Stimulated activated naive CD4-positive, alpha-beta T cell (primary cell): ENCODE measurements at places on chromosomes 2 and 18.

DNA sequence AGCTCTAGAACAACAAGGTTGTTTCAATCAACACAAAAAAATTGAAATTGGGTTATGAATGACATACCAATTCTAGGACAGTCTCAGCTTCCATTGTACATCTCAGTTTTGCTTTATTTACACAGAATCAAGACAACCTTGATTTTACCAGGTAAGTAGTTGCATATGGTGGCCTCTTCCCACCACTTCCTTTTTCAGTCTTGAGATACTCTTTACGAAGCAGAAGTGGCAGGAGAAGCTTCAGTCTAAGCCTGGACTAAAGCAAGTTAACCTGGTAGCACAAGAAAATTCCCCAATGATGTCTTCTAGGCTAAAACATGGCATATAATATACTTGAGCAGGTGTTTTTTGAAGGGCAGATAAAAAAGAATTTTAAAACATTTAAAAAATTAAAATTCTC is 10.7 kb upstream of the FAM136A start:
- DNase-seq = no peak

DNA sequence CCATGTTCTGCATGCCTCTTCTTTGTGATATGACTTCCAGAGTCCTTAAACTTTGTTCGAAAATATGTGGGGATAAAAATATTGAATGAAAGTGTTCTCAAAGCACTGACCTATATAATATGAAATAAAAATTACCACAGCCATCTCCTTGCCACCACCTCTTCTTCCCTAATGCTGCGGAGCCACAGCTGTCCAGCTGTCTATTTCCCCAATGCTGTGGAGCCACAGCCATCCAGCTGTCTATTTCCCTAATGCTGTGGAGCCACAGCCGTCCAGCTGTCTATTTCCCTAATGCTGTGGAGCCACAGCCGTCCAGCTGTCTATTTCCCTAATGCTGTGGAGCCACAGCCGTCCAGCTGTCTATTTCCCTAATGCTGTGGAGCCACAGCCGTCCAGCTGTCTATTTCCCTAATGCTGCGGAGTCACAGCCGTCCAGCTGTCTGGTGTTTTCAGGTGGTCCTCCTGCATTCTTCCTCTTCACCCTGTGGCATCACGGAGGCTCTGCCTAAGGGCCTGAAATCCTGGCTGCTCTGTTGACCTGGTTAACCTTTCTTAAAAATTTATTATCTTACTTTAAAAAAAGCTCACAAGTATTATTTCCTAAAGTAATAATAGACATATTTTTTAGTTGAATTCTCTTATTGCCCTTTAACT is 266.1 kb upstream of the MEX3C start:
- no peak for DNase-seq

- no peak for DNase-seq
Measured at GRCh38 chr2:130393318-130393910, 37.6 kb downstream of the PTPN18 start.

DNA sequence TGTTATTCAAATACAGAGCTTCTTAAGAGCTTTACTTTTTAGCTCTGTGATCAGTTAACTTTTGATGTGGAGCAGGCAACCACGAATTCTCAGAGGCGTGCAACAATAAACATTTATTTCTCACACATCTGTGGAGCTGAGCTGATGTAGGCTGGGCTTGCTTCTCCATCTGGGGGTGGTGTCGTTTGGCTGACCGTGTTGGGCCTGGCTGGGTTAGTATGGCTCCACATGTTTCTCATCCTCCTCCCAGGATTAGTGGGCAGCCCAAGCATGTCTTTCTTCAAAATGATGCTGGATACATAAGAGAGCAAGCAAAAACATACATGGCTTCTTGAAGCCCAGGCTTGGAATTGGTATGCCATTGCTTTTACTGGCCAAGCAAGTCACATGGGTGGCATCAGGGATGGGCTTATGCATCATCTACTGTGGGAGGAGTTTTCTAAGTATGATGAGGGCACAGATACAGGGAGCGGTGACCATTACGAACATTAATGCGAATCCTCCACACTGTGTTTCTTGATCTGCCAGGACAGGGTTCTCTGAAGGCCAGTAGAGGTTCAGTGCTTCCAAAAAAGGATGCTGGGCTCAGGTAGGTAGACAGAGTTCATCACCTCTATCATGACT is 157.0 kb upstream of the TNP1 start:
- no peak for DNase-seq

- no peak for DNase-seq
Measured at GRCh38 chr2:37070931-37071330, 13.2 kb downstream of the HEATR5B start.

- no peak for DNase-seq
Measured at GRCh38 chr2:157839162-157839801, 36.8 kb downstream of the ACVR1 start.

DNA sequence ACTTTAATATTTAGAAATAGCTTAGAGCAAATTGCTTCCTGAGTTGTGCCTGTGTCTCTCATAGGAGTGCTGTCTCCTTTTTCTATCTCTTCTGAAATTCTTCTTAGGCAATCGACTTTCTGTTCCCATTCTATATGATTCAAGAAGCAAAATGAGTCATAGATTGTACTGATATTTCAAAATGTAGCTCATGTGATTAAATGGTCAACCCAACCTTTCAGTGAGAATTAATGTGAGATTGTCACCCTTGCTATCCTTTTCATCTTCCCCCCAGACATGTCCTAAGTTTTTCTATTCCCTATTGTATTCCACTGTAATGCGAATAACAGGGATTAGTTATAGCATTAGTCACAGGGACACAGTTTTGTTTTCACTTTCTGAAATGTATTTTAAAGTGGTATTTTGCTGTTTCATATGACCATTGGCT is 413.6 kb downstream of the THSD7B start:
- no peak for DNase-seq

DNA sequence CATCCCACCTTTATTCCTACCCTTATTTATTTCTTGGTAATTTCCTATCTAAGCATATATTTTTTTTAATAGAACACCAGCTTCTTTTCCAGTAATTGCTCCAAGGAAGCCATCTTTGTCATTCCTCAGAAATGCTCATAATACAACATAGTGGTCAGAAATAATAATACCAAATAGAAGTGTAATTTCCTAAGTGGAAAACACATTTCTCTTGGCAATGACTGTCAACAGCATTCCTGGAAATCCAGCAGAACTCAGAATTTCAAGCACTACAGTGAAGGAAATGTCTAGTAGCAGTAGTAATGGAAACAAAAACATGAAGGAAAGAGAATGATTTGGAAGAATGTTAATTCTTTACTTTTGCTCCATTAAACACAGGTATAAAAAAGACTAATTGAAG is 56.6 kb downstream of the GDF7 start:
- no peak for DNase-seq

- no peak for DNase-seq
Measured at GRCh38 chr18:78293540-78293939, 686.1 kb upstream of the SALL3 start.

DNA sequence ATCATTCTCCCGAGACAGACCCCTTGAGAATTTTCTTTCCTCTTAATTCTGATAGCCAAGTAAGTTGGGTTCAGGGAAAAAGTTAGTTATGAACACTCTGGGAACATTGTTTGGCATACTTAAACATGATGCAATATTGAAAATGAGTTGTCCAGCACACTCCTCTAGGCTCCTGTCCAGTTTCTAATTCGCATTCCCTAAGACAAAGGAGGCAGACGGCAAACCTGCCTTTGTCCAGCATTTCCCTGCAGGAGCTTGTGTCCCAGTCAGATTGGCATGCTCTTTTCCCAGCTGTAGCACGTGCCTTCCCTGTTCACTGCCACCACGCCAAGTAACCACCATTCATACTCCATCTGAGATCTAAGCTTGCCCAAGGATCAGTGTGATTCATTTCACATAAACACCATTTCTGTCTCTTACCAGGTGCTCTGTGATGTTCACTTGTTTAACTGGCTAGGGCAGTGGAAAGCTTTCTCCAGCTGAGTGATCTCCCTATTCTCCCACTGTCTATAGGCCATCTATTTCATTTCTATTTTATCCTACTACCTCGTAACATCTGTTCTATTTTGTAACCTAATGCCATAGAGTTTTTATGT is 150.0 kb upstream of the EPB41L3 start:
- no peak for DNase-seq

- DNase-seq = no peak
Measured at GRCh38 chr2:214543386-214543955, 132.6 kb downstream of the VWC2L start.

DNA sequence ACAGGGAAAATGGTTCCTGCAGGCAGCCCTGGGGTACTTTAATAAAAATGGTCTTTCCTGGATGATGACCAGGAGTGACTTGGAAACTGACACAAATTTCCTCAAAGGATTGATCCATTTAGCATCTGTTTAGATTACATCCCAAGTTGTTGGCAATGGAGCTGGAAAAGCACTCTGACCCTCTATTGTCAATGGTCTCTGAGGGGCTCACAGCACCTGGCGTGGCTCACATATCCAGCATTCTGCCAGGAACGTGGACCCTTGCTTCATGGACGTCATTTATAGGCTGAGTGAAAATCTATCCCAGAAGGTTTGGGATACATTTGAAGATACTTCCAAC is 43.8 kb downstream of the SERTAD2 start:
- no peak for DNase-seq
